CD4-positive, CD25-positive, alpha-beta regulatory T cell (primary cell): ENCODE measurements at places on chromosomes 12 and 14. TPM values are rescaled to one million over a fixed set of nuclear protein-coding genes. Genes with fewer than 3 reads are reported as not detected.

DNA sequence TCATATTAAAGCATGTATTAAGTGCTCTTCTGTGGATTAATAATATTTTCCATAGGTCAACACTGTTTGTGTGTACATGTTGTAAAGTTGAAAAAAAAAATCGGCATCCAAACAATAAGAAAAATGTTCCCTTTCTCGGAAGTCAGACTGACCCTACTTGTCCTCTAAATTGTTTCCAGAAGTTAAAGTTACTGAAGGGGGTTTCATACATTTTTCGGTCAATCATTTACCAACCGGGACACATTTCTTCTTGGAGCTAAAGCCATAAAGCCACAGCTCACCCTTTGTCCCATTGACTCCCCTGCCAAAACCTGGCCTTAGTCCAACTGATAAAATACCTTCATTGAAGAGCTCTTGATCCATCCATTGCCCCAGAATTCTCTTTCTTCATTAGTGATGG lies 230.0 kb downstream of the ANO2 start:
- no peak for DNase-seq

GRCh38 chr12:119025786-119026185 lies 44.4 kb downstream of the SRRM4 start:
- DNase-seq, result no peak

GRCh38 chr14:80049055-80049454 lies 162.2 kb downstream of the DIO2 start:
- DNase-seq, result no peak

GRCh38 chr14:100348253-100348729 lies 25.2 kb downstream of the SLC25A47 start:
- no peak for DNase-seq

- no peak for DNase-seq
Measured at GRCh38 chr12:105674871-105675699, 344.6 kb downstream of the C12orf75 start.

DNA sequence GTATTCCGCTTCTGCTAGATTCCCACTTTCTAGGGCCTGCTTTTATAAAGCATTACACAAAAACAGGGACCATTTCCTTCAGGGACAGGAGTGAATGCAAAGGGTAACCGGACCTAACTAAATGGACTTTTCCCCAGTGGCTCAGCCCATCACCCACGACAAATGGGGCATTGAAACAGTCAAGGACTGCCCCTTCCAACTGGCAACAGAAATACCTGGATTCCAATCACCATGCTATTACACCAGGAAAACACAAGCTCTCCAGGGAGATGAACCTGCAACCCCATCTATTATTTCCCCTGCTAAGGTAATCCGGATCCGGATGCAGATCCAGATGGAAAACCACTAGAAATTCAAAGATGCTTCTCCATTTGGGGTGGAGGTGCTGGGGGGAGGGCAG lies 1.0 kb downstream of the MPHOSPH9 start:
- no peak for DNase-seq

DNA sequence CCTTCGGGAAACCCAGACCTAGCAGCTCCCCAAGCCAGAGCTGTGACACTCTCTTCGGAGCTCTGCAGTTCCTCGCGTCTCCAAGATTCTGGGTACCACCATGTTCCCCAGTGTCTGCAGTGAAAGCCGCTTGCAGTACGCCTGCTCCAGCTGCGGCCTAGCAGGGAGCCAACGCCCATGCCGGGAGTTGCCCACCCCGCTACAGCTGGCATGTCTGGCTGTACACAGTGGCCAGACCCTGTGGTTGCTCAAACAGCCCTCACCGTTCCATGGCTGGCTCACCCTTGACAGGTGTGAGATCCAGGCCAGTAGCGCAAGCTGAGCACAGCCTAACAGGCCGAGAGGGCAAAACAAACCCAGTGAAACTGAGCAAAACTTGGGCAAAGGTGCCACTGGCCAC lies 503.8 kb upstream of the RPL10L start:
- no peak for DNase-seq

GRCh38 chr12:28909291-28909690 lies 239.8 kb upstream of the FAR2 start:
- DNase-seq, result no peak

DNA sequence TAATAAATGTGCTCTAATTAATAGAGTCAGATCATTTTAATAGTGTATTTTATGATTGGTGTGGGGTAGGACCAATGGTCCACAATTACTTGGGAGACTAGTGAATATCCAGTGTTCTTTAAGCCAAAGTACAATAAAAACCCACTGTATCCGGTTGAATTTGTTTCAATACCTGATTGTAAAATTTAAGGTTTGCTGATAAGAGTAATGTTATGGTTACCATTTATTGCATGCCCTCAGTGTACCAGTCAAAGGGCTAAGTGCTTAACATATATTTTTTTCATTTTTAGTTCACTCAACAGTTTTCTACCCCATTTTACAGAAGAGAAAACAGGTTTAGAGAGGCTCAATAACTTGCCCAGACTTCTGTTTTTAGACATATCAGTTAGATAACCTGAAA lies 97.9 kb upstream of the ATF1 start:
- no peak for DNase-seq

DNA sequence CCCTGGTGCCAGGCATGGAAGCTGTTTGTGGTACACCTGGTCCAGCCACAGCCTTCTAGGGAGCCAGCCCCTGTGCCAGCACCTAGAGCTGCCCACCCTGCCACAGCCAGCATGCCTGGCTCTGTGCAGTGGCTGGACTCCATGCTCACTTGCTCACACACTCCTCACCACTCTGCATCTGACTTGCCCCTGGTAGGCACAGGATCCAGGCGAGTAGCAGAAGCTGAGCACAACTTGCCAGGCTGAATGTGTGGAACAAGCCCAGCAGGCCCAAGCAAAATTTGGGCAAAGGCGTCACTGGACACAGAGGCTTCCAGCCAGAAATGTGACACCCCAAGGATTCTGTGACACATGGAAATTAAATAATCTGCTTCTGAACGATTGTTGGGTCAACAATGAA lies 106.7 kb downstream of the MYF5 start:
- no peak for DNase-seq

GRCh38 chr14:39175445-39176262 lies 600 bp downstream of the PNN start:
- DNase-seq, result no peak

GRCh38 chr12:3000548-3001275 lies 41.5 kb downstream of the TEAD4 start:
- DNase-seq, result no peak

Gene SPTB
- 0.91 TPM for total RNA-seq

GRCh38 chr12:113152835-113153814 lies 3.6 kb downstream of the CFAP73 start:
- peak; percentile 45 for DNase-seq

Gene P2RX2
- not detected for total RNA-seq

Gene PNMA1
- total RNA-seq, result 42.6 TPM

- no peak for DNase-seq
Measured at GRCh38 chr12:129296671-129297070, 443.4 kb downstream of the GLT1D1 start.
